Caudate nucleus (tissue), 63 donors: ENCODE measurements at places on chromosomes 4 and X.

DNA sequence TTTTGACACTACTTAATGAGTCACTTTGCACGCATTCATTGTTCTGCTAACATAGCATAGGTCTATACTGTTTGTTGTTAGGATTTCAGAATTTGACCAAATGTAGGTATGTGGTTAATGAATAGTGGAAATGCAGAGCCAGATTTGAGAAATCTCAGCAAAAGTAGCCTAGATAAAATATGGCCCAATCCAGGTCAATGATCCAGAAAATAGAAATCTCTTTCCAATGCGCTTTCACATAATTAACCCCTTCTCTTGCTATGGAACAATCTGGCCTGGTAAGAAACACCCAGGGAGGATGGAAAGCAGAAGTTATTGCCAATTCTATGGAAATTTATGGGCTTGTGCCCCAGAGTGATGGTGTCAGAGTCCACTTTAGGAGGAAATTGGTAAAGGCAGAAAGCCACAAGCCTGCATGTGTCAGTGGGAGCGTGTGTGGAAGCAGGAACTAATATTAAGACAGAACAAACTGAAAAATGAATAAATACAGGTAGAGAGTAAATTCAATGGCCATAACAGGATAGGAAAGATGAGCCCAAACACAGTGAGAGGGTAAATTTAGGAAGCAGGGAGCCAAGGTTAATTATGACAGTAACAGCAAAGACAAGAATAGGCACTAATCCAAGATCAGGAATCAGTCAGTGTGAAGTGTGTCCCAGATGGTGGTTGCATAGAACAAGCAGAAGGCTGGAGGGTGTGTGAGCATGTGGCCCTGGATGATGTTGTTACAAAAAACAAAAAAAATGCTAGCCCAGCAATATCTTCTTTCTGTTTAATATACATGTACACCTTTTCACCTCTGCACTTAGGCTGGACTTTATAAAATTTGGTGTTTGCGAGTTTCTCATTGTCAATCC lies 102.9 kb downstream of the SYTL5 start:
- no peak for DNase-seq

GRCh38 chr4:111905511-111905910 lies 239.7 kb upstream of the FAM241A start:
- no peak for DNase-seq

GRCh38 chr4:124783847-124784246 lies 71.3 kb upstream of the ANKRD50 start:
- DNase-seq: no peak

GRCh38 chrX:19639813-19640462 lies 124.6 kb upstream of the MAP3K15 start:
- DNase-seq: no peak

GRCh38 chr4:83329521-83330110 lies 5.0 kb downstream of the HPSE start:
- DNase-seq: no peak

GRCh38 chr4:17063888-17064287 lies 165.4 kb upstream of the LDB2 start:
- no peak for DNase-seq

GRCh38 chr4:13413729-13414437 lies 70.3 kb downstream of the RAB28 start:
- no peak for DNase-seq

DNA sequence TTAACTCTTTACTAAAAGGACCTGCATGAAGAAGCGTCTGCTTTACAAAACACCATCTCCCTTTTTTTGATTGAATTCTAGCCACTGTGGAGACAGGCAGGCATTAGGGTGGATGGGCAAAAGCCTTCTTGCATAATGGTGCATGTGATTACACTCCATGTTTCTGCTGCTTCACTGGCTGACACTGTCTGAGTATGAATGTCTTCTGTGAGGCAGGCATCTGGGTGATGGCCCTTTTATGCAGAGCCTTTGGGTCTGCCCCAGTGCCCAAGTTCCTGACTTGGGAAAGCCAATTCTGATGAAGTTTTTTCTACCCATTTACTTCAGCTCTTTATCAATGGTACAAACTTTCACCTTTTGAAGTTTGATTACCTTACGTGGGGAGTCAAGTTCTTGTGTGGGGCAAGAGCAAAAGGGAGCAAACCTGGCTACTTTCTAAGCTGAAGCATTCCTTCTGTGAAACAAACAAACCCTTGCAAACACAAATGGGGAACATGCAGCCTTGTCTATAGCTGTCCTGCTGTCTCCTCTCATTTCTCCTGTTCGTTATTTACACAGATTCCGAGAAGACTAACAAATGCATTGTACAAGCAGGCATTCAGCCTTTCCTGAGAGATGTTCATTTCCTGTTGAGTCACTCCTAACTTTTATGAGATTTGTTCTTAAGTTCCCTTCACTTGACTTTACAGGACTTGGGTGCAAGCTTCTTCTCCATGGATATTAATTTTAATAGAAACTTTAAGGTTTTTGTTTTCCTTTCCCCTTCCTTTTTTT lies 301.9 kb downstream of the TLL1 start:
- DNase-seq: no peak

- DNase-seq: no peak
Observed at GRCh38 chrX:111101580-111101979, 5.6 kb downstream of the PAK3 start.
